Hematopoietic multipotent progenitor cell treated with erythropoietin and hydrocortisone succinate and interleukin-3 and kit ligand, for 4 days (in vitro differentiated cells): ENCODE measurements at places on chromosomes 7 and 10.
A peak's percentile ranks its signal among the peaks of the same experiment; 100 is the strongest.

DNA sequence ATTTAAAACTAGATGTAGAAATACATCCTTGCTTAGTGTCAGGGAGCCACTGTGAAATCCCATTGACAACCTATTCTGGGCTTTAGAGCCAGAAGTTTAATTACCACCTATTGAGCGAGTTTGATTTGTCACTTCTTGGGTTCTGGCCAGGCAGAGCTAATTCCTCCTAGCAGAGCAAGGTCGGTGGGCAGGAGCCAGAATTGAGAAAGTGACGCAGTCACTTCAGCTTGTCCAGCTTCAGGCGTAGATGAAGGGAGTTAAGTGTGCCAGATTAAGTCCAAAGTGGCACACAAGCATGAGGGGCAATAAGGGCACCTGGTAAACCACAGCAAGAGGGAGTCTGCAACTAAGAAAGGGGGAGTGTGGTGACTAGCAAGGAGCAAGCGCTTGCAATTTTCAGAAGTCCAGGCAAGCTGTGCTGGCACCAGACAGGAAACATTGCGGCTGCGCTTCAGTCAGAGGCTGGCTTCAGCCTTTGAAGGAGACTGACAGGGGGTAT lies 119.4 kb downstream of the ST7 start:
- DNase-seq, result peak; percentile 71

- no peak for DNase-seq
These were observed 116.3 kb downstream of the HPSE2 start for GRCh38 chr10:99119258-99119748.

DNA sequence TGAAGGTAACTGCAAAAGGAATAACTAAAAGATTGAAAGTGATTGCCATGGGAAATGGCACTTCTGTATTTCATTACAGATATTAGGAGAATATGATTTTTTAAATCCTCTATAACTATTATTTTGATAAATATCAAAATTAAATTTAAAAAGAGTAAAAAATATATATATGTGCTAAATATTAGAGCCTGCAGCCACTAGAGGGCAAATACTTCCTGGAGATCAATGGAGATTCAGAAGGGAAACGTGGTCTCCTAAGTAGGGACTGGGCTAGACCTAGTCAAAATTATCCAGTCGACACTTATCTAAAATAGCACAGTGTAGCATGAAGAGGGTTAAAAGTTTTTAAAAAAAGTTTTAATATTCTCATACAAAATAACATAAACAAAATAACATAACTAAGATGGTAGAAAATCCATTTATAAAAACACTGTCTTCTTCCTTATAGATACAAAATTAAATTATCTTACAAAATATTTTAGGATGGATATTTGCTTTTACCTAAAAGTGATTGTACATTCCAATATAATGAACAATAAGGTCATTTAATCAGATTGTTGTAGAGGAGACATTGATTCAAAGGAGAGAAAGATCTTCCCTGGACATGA lies 434.3 kb downstream of the MDFIC start:
- DNase-seq, result peak; percentile 61

DNA sequence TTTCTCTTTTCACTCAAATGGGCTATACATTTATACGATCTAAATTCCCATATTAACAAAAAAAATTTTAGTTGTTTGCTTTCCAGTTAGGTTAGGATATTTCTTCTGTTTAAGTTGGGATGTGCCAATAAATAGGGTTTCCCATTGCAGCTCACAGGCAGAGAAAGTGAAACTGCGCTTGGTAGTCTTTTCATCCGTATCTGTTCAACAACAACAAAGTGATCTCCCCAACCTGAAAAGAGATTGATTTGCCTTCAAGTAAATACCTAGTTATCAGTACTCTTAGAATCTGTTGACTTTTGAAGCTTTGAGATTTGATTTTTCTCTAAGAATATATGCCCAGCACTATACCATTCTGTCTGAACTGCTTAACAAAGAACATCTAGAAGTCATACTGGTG lies 143.4 kb downstream of the DYNC1I1 start:
- no peak for DNase-seq

DNA sequence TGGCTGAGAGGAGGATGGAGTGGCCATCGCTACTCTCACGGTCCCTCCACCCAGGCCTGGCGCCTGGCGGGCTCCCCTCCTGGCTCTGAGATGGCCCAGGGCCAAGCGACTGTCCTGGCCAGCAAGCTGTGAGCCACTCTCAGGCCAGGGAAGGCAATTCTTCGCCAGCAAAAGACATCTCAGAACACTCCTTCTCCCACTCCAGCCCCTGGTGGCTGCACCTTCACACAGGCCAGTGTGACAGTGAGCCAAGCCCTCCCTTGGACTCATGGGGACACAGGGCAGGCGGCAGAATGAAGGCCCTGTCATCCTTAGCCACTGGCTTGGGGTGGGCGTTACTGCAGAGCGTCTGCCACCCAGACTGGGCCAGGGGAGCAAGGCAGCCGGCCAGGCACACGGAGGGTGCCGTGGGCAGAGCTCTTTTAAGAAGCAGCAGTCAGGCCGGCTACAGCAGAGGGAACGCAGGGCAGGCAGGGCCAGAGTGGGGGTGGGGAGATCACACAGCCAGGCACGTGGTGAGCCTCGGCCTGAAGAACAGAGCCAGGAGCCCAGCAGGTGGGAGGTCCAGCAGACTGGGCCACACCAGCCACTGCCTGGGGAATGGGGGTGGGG lies 14.4 kb downstream of the STK32C start:
- DNase-seq, result no peak

DNA sequence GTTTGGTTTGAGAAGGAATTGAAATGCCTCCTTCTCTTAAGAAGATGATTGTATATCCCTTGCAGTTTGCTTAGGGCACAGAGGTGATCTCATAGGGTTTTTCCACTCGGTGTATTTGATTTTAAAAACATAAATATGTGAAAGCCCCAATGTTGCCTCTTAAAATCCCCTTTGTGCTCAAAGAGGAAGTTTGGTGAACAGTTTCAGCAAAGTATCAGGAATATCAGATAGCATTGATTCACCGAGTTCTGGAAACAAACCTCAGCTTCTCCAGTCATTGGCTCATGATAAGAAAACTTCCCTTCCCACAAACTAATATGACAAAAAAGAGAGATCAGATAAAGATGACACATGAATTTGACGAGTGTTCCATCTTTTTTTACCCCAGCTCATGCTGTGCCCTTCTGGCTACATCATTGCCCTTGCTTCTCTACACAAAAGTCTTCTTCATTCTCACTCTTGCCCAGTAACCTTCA lies 20.1 kb upstream of the SMNDC1 start:
- DNase-seq, result no peak

DNA sequence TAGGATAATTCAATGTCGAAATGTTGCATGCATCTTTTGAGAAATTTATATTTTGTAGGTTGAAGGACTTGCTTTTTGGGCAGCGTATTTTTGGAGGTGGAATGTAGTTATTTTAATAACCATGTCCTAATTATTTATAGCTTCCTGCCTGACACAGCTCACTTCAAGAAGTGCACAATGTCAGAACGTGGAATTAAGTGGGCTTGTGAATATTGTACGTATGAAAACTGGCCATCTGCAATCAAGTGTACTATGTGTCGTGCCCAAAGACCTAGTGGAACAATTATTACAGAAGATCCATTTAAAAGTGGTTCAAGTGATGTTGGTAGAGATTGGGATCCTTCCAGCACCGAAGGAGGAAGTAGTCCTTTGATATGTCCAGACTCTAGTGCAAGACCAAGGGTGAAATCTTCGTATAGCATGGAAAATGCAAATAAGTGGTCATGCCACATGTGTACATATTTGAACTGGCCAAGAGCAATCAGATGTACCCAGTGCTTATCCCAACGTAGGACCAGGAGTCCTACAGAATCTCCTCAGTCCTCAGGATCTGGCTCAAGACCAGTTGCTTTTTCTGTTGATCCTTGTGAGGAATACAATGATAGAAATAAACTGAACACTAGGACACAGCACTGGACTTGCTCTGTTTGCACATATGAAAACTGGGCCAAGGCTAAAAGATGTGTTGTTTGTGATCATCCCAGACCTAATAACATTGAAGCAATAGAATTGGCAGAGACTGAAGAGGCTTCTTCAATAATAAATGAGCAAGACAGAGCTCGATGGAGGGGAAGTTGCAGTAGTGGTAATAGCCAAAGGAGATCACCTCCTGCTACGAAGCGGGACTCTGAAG lies 620 bp downstream of the ZRANB1 start:
- DNase-seq, result peak; percentile 27
